AG09309 (cell line): ENCODE measurements at places on chromosomes 4 and X.

- no peak for DNase-seq
These were observed 34.2 kb upstream of the SLIT2 start for GRCh38 chr4:20217521-20217920.

DNA sequence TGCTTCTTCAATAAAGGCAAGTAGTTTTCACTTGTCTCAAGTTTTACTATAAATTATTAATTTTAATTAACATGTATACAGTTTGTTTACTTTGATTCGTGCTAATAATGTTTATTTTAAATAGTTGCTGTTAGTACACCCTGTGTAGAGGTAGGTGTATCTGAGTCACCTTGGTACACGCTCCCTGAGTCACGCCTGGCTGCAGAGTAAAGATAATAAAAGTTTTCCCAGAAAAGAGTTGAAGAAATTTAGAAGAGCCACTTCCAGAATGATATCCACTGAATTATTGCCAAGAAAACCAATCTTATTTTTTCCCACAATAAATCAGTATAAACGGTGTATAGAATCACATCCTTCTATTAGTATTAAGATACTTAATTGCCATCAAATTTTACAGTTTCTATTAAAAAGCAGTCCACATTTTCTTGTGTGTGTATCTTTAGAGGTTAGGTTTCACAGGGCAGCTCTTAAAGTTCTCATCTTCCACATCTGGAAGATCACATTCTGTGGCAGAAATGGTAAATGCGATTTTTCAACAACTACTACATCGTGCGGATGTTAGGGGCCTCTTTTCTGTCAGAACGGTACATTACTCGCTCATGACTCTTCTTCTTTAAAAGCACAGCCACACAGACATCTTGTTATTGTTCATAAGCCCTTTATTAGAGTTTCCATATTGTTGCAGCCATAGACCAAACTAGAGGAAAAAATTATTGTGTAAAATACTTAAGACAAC lies 55.4 kb downstream of the HADH start:
- no peak for DNase-seq

DNA sequence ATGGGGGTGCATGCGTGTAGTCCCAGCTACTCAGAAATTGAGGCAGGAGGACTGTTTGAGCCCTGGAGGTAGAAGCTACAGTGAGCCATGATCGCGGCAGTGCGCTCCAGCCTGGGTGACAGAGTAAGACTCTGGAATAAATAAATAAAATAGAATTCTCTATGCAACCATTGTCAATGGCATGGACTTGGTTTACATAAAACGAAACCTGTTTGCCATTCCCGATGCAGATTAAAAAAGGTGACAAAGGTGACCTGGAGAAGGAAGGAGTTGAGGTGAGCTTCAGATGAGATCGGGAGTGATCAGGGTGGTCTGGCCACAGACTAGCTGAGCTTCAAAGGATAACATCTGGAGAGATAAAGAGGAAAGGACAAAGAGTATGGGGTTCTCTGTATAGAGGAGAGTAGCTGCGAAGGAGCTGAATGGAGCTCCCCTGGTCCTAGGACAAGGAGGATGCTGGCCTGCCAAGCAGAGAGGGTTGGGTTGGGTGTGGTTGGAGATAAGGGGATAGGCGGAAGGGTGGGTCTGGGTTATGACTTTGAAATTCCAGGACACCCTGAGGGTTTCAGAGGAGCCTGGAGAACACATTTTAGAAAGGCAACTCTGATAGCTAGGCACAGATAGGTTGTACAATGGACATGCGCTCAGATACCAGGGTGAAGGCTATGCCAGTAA lies 98.6 kb downstream of the RBM47 start:
- DNase-seq: no peak

- DNase-seq: no peak
These were observed 40.7 kb upstream of the CD40LG start for GRCh38 chrX:136607236-136607635.

GRCh38 chr4:75939890-75940691 lies 722 bp downstream of the NAAA start:
- no peak for DNase-seq

- DNase-seq: no peak
These were observed 27.1 kb downstream of the PDLIM3 start for GRCh38 chr4:185508181-185508580.

DNA sequence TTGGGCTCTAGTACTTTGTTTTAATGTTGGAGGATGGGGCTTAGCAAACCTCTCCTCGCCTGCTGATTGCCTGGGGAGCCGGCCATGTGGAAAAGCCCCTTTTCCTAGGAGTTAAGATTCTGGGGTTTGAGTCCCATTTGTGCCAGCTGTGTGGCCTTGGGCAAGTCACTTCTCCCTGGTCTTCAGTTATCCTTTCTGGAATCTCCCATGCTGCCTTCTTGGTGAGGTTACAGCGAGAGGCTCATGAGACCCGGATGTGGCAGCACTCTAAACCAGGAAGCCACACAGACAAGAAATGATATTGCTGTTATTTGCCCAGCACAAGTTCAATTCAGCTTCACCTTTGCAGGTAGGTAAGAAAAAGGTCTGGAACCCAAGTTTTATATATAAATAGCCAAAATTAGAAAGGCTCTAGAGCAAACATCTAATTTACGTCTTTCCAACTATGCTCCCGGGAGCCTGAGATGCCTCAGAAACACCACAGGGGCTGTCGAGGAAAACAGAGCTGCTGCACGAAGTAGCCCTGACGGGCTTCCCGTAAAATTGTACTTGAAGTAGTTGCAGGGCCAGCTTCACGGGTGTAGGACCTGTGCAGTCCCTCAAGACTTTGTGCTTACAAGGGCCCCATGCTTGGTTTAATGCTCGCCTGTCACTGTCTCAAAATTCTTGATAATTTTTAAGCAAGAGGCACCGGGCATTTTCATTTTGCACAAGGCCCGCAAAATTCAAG lies 8.3 kb upstream of the SASH3 start:
- DNase-seq: no peak

DNA sequence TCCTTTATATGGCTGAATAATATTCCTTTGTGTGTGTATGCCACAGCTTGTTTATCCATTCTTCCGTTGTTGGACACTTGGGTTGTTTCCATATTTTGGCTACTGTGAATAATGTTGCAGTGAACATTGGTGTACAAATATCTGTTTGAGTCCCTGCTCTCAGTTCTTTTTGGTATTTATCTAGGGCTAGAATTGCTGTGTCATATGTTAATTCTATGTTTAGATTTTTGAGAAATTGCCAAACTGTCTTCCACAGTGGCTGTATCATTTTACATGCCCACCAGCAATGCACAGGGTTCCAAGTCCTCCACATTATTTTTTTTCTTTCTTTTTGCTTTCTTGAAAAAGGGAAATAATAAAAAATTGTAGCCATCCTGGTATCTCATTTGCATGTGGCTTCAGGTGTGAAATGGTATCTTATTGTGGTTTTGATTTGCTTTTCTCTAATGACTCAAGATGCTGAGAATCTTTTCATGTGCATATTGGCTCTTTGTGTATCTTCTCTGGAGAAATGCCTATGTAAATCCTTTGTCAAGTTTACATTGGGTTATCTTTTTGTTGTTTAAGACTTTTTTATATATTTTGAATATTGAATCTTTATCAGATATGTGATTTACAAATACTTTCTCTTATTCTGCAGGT lies 129.7 kb downstream of the RAPGEF2 start:
- DNase-seq: no peak

- DNase-seq: no peak
These were observed 17.2 kb upstream of the POLA1 start for GRCh38 chrX:24676403-24677024.

DNA sequence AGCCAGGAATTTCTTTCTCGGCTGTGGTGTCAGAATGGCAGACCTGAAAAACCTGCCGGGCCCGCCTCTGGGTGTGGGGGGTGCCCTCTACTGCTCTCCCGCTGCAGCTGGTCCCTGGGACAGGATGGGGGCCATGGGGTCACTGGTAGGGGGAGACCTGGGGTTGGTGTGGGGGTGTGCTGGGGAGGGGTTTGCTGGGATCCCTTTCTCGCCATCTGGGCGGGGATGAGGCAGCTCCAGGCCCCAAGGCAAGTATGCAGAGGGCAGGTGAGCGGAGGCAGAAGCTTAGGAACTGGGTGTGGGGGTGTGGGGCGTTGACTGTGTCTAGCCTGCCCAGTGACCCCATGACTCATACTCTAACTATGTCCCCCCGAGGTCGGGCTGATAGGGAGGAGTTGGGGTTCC lies 884 bp downstream of the CCDC120 start:
- DNase-seq: no peak

DNA sequence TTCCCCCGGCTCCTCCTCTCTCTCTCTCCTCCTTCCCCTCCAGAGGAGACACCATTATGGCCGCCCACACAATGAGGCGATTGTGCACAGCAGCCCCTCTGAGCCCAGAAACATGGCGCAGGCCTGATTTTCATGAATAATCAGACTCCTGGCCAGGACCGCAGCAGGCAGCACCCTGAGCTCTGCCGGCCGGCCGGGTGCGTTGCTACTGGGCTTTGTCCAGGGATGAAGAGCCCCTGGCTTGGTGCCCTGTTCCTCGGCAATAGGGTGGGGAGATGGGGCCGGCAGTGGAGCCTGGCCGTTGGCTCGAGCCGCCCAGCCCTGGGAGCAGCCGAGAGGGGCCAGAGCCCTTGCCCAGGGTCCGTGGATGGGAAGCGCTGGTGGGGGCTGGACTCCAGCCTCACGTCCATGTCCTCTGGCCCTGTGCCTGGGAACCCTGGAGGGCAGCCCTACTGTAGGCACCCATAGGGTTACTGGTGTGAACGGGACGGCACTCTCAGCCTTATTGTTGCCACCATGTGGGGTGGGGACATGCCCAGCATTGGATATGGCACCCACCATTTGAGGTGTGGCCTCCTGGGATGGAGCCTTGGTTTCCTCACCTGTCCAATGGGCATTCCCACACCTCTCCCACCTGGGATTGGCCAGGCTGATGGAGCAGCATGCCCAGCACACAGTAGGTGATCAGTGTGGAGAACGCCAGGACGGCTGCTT lies 103.0 kb downstream of the SORCS2 start:
- DNase-seq: no peak

DNA sequence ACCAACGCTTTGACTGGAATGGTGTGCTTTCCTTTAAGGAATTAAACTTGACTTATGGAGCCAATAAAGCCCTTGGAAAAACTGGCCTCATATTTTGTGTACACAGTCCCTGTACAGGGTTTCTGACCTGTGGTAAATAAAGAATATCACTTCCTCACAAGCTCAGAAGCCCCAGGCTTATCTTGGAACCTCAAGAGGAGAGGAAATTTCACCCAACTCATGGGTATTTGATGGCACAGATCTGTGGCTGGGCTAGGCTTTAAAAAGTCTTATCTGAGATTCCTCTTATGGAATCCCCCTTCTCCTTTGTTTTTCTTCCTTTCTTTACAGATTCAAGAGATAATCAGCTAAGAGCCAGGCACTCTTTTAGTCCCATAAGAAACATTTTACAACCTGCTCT lies 89.3 kb upstream of the USP38 start:
- no peak for DNase-seq

DNA sequence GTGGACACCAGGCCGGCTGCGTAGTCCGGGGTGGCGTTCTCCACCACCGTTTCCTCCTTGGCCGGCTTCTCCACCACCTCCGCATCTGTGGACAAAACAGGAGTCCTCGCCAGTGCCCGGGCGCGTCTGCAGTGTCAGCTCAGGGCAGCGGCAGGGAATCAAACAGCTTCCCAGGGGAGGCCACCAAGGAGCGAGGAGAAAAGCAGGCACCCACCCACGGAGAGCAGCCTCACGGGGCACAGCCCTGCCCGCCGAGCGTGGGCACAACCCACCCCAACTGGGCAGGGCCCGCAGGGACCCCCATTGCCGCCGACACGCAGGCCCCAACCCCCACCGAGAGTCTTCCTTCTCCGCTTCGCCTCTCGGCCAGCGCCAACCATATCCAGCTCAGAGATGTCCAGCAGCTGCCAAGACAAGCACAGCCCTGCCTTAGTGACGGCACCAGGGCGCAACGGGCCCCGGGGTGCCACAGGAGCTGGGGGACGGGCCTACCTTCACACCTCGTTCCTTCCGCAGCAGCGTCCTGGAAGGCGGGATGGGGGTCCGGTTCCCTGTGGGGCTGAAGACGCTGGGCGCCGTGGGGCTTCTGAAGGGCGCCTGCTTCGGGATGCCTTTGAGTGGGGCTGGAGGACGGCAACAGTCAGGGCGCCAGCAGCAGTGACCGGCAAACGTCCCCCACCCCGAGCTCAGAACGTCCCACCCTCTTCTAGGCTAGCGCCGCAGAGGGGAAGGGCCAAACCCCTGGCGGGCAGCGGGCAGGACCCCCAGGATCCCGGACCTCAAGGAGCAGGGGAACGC lies 22.8 kb downstream of the NELFA start:
- DNase-seq: no peak

DNA sequence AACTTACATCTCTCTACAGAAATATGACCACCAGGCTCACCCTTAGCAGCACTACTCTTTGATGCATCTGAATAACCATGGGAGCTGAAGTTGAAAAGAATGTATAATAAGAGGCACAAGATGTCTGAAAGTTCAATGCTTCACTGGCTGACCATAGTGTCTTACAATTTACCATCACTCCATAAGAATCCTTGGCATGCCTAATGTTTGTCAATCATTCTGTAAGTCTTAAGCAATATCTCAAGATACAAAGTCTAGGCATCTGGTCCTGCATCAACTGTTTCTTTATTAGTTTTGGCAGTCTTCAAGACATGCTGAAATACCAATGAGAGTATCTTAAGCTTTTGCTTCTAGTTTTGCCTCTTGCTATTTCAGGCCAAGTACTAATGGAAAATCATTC lies 755.5 kb downstream of the STIM2 start:
- no peak for DNase-seq

DNA sequence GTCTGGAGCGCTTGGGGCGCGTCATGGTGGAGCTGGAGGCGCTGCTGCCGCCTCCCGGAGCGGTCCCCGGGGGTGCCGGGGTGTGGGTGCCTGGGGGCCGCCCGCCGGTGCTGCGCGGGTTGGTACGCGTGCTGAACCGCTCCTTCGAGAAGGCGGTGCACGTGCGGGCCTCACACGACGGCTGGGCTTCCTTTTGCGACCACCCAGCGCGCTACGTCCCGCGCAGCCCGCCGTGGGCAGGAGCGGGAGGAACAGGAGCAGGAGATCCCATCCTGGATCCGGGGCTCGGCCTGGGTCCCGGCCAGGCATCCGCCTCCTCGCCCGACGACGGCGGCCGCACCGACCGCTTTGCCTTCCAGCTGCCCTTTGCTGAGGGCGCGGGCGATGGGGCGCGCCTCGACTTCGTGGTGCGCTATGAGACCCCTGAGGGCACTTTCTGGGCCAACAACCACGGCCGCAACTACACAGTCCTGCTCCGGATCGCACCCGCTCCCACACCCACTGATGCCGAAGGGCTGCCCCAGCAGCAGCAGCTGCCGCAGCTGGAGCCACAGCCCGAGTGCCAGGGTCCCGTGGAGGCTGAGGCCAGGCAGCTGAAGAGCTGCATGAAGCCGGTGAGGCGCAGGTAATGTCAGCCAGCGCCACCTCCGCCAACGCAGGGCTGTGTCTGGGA lies 792 bp downstream of the PPP1R3F start:
- DNase-seq: no peak

DNA sequence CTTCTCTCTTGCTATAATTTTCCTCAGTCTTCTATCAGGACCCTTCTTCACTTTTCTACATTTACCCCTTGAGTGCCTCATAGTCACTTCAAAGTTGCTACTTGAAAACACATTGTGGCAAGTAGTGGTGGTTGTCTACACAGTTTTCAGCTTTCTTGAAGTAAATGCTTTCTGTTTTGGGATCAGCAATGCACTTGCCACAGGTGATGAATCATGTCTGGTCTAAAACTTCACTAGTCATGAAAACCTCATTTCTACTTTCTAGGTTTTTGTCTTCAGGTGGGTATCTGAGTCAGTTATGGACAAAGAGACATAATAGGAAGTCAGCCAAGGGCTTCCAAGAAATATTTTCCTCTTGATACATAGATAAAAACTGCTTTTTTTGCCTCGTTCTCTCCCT lies 359.2 kb downstream of the CCSER1 start:
- no peak for DNase-seq
